ENCODE measurements at places on chromosomes 1 and 21. TPM values are rescaled to one million over a fixed set of nuclear protein-coding genes. Genes with fewer than 3 reads are reported as not detected.

FNBP1L gene
- total RNA-seq = 2.4 TPM

DNA sequence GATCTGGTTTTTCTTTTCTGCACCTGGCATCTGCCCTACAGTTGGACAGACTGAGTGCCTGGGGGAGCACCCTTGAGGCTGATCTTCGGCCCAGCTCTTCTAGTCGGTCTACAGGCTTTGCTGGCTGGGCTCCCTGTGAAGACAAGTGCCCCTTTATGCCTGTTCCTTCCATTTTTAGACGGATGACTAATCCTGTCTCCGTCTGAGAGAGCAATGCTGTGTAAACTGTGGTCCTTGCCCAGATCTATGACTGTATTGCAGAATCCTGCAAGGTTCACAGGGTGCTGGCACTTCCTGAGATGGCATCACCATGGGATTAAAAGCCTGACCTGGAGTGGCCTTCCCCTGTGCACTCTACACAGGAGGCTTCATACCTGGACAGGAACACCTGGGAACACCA lies 47.6 kb upstream of the SAMD13 start:
- DNase-seq = no peak

GRCh38 chr1:157363660-157364140 lies 188.6 kb downstream of the FCRL5 start:
- peak; percentile 15 for DNase-seq

- DNase-seq = no peak
These were observed 561 bp downstream of the CD1E start for GRCh38 chr1:158354255-158354654.

GRCh38 chr1:230123280-230124185 lies 56.5 kb downstream of the GALNT2 start:
- no peak for DNase-seq

DNA sequence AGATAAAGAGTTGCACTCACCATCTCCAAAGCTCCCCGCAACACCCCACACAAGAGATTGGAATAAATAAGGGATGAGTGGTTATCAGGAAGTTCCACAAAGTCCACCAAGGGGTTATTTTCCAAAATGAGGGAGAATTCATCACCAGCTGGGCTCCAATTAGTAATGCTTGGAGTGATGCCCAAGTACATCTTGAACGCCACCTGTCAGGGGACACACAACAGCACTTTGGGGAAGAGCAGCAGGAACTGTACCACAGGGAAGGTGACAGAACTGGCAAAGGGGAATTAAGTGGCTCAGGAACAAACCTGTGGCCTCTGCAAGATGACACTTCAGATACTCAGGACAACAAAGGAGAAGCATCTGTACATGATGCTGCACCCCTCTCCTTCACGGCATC lies 11.5 kb downstream of the TRAPPC3 start:
- no peak for DNase-seq

GRCh38 chr1:196309386-196309785 lies 298.9 kb downstream of the KCNT2 start:
- no peak for DNase-seq

DNA sequence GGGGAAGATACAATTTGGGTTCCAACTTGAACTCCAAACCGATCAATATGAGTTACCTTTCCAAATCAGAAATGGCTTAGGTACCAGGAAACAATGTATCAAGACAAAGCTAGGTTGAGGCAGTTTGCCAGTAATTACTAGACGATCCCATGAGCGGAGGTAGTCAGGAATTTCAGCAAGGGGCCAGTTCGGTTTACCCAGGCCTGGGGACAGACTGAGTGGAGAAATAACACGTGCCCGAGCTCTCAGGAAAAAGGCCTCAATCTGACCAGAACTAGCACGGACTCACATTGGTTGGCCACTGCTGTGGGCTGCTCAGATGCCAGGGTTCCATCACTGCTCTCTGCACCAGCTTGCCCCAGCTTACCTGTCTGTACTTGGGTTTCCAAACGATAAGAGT lies 15.3 kb downstream of the CLSTN1 start:
- DNase-seq = no peak

Data from CD4-positive, CD25-positive, alpha-beta regulatory T cell (primary cell).